DMS79 treated with DMSO at 0.1 percent for 48 hours (cell line): ENCODE measurements at places on chromosomes 6 and 20.
A peak's percentile ranks its signal among the peaks of the same experiment; 100 is the strongest.

DNA sequence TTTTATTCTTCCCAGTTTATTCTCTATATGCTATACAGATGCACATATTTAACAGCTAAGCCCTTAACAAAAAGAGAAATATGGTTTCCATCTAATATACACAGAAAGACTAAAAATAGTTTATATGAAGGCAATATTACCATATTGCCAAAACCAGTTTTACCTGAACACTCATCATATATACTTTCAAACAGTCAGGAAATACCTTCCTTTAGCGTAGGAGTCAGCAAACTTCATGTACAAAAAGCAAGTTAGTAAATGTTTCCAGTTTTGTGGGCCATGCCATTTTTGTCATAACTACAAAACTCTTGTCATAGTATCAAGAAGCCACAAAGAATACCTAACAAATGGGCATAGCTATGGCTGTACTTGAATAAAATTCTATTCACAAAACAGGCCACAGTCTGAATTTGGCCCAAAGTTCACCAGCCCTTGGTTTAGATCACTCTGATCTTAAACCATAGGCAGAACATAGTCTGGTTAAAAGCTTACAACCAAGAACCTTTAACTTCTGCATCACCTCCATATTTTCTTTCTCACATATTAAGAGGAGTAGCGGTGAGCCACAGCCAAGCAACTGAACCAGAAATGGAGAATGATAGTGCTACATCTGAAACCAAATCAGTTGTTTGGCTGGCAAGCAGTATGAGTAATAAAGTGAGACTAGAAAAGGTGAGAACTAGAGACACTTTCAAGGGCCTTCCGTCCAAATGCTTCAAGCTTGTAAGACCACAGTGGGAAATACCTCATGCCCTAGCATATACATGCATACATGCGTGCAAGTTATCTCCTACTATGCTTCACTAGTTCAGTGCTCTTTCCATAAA, 116.6 kb downstream of the PTPRK start:
- no peak for DNase-seq

- no peak for DNase-seq
These were observed 114.9 kb downstream of the NRSN1 start for GRCh38 chr6:24240943-24241342.

DNA sequence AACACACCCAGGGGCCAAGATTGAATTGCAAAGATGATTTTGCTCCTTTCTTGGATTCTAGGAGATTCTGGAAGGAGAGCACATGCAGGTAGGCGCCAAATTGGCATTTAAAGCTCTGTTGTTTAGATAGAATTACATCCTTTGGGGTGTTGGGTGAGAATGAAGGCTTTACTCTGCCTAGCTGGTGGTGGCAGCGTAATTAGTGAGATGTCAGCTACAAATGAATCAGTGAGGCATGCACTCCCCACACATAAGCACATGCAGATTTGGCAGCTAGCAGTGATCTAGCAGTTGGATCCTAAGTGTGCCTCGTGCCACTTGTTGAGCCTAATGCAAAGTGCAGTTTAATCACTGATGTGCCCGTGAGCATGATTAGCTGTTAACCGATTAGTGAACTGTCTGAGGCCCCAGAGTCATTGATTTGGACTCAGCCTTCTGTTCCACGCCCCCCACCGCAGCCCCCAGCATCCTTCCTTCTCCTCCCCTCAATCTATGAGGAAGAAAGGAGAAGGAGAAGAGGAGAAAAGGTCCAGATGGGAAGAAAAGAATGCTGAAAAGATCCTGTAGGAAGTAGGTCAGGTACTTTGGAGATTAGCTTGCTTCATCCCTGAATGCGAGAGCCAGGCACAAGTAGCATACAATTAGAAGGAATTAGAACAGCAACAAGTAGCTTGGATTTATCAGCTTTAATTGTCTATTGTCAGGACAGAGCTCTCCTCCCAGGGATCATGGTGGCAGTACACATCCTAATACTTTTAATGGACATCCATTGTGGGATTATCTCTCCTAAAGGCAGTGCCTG, 6.0 kb upstream of the PRDM1 start:
- no peak for DNase-seq

- no peak for DNase-seq
These were observed 99.0 kb upstream of the SOX4 start for GRCh38 chr6:21494505-21494904.

- no peak for DNase-seq
These were observed 7.0 kb downstream of the ZGPAT start for GRCh38 chr20:63714858-63715257.

DNA sequence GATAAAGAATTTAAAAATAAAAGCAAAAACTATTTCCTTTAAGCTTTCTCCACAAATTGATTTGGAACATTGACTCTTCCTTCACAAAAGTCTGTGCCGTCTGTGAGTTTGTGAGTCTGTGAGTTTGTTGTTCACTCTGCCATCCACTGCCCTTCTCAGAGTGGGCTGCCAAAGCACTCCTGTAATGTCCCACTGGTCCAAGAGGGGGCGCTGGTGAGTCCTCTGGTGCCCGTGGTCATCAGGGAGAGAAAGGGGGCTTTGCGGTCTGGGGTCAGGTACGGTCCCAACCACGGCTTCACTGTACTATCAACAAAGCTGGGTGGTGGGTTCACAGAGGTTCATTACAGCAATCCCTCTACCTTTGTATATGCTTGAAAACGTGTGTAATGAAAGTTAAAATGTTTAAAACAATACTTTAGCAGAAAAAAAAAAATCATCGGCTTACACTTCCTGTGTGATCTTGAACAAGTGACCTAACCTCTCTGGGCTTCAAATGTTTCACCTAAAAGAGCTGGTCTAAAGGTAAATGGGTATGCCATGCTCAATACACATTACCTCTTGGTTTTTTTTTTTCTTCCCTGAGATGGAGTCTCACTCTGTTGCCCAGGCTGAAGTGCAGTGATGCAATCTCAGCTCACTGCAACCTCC, 5.6 kb upstream of the ANKRD60 start:
- DNase-seq: no peak

DNA sequence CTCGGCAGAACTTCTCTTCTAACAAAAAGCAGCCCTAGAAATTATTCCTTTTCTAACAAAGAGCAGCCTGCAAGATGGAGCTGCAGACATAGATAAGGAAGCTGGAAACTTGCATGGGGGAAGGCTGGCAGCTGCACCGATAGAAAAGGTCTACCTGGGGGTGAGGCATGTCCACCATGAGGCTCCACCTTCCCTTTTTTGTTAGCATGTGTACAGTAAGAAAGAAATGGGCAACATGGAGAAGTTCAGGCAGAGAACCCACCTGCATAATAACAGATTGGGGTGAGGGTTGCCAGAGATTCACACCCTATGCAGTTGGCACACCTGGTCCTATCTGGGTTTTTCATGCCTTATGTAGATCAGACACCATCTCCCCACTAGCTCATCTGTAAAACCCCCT, 25.4 kb downstream of the ZNF311 start:
- no peak for DNase-seq

DNA sequence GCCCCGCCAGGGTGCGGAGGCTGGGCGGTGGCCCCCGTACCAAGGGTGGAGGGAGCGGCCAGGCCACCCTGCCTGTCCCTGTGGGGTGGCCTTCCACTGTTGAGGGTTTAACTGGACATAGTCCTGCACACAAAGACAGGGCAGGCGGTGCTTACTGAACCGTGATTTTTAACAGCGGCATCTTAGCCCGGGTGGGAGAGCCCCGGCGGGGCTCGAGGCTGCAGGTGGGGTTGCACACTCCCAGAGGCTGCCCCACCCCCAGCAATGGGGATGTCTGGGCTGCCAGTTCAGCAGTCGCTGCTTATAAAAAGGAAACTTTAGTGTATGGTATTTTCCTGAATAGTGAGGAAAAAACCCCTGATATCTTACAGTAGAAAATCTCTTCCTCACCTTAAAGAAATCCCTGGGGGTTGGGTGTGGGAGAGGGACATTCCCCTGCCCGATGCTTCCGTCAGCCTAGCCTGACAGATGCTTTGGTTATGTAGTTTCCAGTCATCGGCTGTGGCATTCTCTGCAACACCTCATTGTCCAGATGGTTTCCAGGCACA, 79.4 kb downstream of the IRF4 start:
- no peak for DNase-seq

DNA sequence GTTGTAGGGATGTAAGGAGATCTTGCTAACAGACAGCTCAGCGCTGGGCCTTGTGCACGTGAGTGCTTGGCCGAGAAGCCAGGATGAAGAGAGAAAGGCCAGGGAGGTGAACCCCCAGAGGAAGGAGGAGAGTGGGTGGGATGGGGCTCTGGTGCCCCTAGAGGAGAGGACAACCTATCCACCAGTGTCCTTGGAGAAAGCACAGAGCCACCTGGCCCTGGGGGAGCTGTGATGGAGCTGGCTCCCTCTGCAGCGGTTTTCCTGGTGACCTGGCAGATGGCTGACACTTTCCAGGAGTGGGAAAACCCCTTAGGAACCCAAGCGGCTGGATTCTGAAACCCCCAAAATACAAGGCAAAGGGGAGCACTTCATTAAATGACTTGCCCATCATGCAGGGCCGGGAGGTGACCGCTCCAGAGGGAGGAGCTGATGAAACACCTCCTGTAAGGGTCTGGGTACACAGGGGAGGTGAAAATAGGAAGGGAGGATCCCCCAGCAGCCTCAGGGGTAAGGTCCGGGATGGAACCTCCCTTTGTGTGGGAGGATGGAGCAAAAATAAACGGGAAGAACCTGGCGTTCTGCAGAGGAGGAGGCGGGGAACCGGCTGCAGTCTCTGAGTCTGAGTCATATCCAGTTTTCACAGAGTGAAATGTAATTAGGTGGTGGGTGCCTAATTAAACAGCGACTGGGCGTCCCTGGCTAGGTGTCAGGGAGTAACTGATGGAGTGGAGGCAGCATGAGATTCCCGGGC, 80.4 kb downstream of the SULF2 start:
- DNase-seq: no peak

DNA sequence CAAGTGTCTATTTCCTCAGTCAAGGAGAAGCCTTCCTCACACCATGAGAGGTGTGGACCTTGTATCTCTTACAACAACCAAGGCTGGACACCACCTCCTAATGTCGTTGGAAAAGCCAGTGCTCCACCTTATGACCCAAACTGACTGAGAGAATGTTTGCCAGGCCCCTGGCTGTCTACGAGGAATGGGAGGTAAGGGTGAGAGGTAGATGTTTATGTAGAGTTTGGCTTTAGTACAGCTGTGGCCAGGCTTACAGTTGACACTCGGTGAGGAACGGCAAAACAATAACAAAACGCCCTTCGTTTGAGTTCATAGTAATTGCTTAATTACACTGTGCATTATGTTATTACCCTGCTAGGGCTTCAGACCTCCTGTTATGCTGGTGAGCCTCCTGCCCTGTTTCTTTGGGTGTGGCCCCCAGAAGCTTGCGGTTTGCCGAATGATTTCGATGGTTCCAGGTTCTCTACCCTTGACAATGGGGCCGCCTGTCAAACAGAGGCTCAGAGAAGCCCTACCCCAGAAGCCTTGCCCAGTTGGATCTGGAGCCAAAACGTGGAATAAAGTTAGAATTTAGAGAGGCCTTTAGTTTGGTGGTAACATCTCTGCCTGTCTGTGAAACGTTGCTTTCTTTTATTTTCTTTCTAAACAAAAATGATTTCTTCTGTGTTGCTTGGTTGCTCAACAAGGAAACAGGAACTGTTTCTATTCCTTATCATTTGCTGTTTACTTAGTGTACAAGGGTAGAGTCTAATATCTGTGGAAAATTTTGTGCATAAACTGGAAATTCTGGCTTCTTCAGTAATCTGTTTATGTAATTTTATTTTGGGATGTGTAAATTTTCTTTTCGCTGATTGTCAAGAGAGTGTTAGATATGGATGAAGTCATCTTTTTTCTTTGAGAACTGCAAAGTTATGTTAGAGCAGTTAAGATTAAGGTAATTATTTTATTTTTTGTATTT, 60.4 kb upstream of the FOXQ1 start:
- DNase-seq: no peak

- peak; percentile 90 for DNase-seq
These were observed 91.2 kb downstream of the CARMIL1 start for GRCh38 chr6:25370178-25371036.

DNA sequence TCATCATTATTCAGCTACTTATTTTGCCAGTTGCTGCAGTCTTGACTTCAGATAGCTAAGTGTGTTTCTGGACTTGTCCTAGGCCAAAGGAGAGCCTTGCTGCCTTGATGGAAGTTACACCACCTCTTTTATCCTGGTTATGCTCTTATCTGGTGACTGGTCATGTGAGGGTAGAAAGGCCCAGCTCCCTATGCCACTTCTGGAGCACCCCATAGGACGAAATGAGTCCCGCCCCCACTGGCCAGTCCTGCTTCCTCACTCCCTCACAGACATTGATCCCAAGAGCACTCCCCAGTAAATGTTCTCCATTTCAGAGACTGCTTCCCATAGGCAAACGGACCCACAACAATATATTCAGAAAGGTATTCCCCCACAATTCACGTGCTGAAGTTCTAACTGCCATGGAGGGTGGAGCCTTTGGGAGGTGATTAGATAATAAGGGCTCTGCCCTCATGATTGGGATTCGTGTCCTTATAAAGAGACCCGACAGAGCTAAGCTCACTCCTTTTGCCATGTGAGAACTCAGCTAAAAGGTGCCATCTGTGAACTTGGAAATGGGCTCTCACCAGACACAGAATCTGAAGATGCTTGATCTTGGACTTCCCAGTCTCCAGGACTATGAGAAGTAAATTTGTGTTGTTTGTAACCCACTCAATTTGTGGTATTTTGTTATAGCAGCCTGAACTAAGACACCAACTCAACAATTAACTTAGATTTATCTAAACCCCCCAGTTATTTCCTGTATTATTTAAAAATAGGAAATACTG, 21.5 kb upstream of the ELOVL2 start:
- DNase-seq: no peak
